Nephron progenitor cell (in vitro differentiated cells): ENCODE measurements at places on chromosomes 2 and 18.

- DNase-seq: no peak
Observed at GRCh38 chr2:37421686-37422085, 77.3 kb downstream of the QPCT start.

GRCh38 chr2:151198645-151199044, 63.0 kb downstream of the RBM43 start:
- DNase-seq: no peak

DNA sequence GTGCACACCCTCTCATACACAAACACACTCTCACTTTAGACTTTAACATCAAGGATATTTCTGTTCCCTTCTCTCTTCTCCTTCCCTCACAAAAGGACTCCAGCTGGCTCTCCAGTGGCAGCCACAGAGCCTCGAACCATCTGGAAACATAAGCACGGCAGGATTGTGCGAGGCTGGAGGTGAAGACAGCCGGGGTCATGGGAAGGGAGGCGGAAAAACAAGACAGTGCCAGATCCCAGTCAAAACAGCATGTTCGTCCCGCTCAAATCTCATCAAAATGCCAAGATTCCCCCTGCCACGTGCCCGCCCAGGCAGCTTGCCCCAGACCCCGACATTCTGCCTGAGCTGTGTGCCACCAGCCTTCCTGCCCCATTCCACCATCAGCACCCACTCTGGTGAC, 180.3 kb downstream of the ZBTB7C start:
- no peak for DNase-seq

- no peak for DNase-seq
Observed at GRCh38 chr2:50290718-50291117, 741.2 kb downstream of the NRXN1 start.

- no peak for DNase-seq
Observed at GRCh38 chr2:119179202-119179601, 20.7 kb upstream of the C1QL2 start.

- DNase-seq: no peak
Observed at GRCh38 chr18:2448565-2449151, 122.6 kb downstream of the METTL4 start.

DNA sequence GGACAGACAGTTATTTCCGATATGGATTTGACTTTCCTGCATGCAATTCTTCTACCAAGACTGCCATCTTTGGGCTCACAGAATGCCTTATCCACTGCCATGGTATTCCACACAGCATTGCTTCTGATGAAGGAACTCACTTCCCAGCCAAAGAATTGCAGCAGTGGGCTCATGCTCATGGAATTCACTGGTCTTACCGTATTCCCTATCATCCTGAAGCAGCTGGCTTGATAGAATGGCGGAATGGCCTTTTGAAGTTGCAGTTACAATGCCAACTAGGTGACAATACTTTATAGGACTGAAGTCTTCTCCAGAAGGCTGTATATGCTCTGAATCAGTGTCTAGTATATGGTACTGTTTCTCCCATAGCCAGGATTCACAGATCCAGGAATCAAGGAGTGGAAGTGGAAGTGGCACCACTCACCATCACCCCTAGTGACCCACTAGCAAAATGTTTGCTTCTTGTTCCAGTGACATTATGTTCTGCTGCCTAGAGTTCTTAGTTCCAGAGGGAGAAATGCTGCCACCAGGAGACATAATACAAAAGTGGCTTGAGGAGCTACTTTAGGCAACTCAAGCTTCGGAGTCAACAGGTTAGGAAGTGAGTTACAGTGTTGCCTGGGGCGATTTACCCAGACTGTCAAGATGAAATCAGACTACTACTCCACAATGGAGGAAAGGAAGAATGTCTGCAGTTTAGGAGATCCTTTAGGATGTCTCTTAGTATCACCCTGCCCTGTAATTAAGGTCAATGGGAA, 23.8 kb upstream of the SMAD4 start:
- DNase-seq: no peak

- peak; percentile 43 for DNase-seq
Observed at GRCh38 chr2:233857511-233858141, 3.3 kb upstream of the HJURP start.

DNA sequence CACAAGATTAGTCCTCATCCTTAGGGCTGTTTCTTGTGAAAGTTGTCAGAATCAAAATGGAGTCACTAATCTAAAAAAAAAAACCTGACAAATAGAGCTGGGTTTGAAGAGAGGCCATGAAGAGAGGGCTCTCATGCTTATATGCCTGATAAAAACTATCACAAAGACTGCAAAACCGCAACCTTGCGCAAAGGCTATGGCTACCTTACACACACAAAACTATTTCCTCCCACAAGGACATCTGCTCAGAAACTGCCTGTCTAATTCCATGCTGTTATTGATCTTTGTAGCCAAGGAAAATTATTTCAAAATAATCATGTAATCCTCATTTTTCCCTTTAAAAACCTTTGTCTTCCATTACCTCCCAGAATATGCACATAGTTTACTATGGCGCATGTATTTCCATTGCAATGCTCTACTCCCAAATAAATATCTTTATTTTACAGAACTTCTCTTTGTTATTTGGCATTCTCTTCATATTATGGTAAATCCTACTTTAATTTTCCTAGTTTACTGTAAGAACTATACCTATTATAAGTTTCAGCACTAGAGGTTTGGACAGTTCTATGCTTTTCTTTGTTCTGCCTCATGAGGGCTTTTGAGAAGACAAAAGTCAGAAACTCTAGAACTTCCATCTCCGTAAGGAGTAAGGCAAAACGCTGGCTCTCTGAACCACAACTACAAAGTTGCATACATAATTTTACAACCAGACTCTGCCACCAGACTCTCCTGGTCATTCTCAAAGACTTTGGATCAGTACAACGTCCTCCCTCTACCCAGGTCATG, 9.6 kb upstream of the DPYSL5 start:
- no peak for DNase-seq

DNA sequence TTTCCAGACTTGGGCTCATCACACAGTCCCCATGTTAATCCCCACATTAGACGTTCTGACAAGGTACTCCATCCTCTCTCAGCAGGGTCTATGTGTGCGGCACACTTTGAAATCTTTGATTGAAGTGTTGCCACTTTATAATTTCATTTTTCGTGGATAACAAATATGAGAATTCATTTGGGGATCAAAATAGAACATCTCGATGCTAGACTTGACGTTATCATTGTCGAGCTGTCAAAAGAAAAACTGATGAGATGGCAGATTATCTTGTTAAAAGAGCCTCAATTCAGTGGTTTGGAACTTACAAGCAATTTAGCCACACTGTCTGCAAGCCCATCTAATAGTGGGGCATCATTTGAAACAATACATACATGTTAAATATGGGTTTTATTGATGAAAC, 91.2 kb upstream of the SULT1C3 start:
- DNase-seq: no peak

- DNase-seq: no peak
Observed at GRCh38 chr2:199216253-199216652, 241.5 kb downstream of the SATB2 start.

GRCh38 chr2:235501673-235502031, 7.8 kb downstream of the AGAP1 start:
- no peak for DNase-seq

DNA sequence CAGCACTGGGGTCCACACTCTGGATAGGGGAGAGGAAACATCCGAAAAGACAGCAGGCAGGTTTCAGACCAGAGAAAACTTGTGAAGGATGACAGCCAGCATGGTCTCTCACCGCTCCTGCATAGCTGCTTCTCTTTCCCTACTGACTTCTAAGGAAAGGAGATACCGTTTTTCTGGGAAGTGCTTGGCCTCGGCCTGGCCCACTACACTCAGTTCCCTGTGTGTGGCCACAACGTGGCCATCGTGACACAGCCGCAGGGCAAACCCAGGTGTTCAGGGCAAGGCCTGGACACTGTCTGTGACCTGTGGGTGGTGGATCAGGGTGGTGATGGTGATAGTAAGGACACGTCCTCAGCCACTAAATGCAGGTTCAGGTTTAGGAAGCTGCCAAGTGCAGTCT, 34.2 kb upstream of the ACAA2 start:
- DNase-seq: no peak

GRCh38 chr2:24620936-24621335, 129.9 kb downstream of the NCOA1 start:
- DNase-seq: no peak

- DNase-seq: no peak
Observed at GRCh38 chr2:176134035-176134434, 4.5 kb downstream of the HOXD8 start.

DNA sequence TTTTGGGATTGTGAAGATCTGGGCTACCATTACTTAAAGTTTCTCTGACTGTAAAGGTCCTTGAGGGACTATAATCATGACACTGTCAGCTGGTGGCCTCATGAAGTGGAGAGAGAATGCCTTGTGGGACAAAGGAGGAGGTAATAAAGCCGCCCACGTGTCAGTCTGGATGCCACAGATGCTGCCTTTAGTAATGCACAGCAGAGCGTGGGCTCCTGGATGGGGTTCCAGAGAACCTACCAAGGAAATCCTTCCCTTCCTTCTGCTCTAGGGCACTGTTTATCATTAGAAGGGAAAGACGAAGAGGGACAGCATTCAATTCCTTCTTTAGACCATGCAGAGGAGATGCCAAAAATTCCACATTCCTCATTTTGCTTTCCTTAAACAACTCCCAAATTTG, 63.5 kb downstream of the COL5A2 start:
- DNase-seq: peak; percentile 2

DNA sequence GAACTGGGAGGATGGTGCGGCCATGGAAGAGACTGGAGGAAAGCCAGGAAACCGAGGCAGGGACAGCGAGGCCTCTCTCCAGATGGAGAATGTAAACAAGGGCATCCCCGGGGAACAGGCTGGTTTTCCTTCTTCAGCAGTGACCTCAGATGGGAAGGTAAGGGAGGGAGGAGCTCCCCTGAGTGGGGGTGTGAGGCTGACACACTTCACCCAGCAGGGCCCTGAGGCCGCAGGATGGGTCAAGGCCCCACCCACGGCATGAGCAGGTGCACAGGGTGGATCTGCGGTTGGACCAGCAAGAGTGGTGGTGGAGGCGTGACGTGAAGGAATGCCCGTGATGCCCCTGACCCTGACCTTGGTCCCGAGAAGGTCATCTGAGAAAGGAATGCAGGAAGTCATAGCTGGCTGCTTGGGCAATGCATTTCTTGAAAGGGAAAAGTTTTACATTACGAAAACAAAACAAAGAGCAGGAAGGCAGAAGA, 48.1 kb downstream of the ADCY3 start:
- peak; percentile 38 for DNase-seq

- DNase-seq: no peak
Observed at GRCh38 chr18:35589546-35589945, 8.0 kb downstream of the GALNT1 start.

- peak; percentile 76 for DNase-seq
Observed at GRCh38 chr2:50401772-50402653, 629.9 kb downstream of the NRXN1 start.

DNA sequence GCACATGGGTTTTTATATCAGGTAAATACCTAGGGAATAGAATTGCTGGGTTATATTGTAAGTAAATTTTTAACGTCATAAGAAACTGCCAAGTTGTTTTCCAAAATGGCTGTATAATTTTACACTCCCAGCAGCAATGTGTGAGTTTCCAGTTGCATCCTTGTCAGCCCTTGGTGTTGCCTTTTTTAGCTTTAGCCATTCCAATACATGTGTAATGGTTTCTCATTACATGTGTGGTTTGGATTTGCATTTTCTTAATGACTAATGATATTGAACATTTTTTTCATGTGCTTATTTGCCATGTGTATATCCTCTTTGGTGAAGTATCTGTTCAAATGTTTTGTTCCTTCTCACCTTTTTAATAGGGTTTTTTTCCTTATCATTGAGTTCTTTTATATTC, 70.8 kb downstream of the ABI2 start:
- no peak for DNase-seq

GRCh38 chr2:196758474-196759377, 40.8 kb downstream of the GTF3C3 start:
- DNase-seq: no peak

DNA sequence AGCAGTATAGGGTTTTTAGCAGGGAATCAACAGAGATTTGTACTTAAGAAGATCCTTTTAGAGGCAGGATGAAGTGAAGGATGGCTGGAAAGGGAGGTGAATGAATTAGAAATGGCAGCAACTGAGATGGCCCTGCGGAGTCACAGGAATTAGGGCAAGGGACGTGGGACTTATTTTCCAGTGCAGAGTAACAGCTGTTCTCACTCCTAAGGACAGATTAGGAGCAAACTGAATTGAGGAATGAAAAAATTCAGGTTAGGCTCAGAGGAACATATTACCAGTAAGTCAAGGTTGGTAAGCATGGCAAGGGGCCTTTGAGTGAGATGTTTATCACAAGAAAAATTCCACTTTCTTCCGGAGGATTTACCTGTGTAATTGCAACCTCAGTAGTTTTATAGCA, 34.4 kb downstream of the COL4A3 start:
- no peak for DNase-seq

GRCh38 chr2:216394881-216395280, 17.4 kb upstream of the SMARCAL1 start:
- no peak for DNase-seq
